SK-N-DZ (cell line): ENCODE measurements at places on chromosomes 12 and 14.
A peak's percentile ranks its signal among the peaks of the same experiment; 100 is the strongest.

GRCh38 chr12:31524791-31525495 lies 66.0 kb downstream of the DENND5B start:
- DNase-seq, result no peak

- no peak for DNase-seq
Measured at GRCh38 chr14:58635091-58635830, 2.5 kb upstream of the DACT1 start.

DNA sequence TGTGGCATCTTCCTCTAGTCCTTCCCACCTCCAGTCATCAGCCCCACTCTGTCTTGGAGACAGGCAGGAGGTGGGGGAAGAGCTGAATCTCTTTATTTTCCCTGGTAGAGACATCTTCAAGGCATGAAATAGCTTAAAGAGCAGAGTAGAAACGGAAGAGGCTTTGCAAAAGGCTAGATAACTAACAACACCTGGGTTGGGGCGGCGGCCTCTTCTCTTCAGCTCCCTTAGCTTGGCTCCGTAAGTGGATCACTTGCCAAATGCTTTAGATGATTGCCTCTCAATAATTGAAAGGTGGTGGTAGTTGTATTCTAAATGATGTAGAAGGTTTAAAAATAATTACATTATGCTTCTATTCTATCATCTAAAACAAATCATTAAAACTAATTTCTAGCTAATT lies 36.1 kb downstream of the SSPN start:
- no peak for DNase-seq

GRCh38 chr12:112196196-112196875 lies 71.0 kb downstream of the TRAFD1 start:
- DNase-seq, result no peak

DNA sequence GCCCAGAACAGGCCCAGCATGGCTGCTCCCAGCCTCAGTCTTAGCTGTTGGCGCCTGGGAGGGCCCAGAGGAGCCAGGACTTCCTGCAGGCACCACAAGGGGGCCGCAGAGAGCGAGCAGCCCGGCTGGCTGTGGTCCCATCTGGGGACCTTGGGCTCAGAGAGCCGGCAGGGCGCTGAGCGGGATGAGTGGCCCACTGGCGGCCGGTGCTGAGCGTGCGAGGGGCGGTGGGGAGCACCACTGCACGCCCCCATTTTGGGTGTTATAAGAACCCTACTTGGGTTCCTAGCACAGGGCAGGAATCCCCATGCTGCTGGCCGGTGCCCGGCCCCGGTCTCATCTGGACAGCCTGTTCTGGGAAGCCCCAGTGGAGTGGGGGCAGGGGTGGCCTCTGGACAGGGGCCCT lies 25.9 kb upstream of the CRIP2 start:
- peak; percentile 22 for DNase-seq

- DNase-seq, result no peak
Measured at GRCh38 chr14:64200170-64200569, 94.0 kb downstream of the ESR2 start.
